Right renal cortex interstitium (tissue), 3 donors: ENCODE measurements at places on chromosomes 11 and 22. TPM values are rescaled to one million over a fixed set of nuclear protein-coding genes. Genes with fewer than 3 reads are reported as not detected.

GRCh38 chr11:114666760-114667159, 11.6 kb upstream of the NXPE2 start:
- DNase-seq: no peak

GRCh38 chr22:49137206-49137840, 690.4 kb downstream of the BRD1 start:
- no peak for DNase-seq

- no peak for DNase-seq
Observed at GRCh38 chr11:78265326-78265725, 76.6 kb downstream of the USP35 start.

- no peak for DNase-seq
Observed at GRCh38 chr11:1708716-1709115, 11.7 kb downstream of the KRTAP5-6 start.

DNA sequence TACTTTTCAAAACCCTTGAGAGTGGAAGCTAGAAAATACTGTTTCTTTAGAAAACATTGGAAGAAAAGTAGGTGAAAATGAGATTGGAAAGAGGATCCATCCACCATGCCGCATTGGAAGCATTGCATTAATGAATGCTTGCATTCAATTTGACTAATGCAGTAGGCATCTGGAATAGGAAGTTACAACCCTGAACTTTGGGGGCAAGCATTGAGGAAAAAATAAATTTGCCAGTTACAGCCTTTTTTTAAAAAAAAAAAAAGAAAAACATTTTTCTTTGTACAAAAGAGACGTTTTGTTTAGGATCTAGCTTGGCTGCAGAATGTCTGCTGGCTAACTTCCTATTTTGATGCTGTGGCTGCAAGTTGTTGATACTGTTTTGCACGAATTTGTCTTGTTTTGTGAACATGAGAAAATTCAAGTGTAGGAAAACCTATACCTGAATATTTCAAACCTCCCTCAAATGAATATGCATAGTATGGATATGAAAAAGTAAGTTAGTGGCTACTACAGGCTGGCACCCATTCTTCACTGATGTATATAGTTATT, 28.1 kb downstream of the RTN3 start:
- DNase-seq: no peak

DNA sequence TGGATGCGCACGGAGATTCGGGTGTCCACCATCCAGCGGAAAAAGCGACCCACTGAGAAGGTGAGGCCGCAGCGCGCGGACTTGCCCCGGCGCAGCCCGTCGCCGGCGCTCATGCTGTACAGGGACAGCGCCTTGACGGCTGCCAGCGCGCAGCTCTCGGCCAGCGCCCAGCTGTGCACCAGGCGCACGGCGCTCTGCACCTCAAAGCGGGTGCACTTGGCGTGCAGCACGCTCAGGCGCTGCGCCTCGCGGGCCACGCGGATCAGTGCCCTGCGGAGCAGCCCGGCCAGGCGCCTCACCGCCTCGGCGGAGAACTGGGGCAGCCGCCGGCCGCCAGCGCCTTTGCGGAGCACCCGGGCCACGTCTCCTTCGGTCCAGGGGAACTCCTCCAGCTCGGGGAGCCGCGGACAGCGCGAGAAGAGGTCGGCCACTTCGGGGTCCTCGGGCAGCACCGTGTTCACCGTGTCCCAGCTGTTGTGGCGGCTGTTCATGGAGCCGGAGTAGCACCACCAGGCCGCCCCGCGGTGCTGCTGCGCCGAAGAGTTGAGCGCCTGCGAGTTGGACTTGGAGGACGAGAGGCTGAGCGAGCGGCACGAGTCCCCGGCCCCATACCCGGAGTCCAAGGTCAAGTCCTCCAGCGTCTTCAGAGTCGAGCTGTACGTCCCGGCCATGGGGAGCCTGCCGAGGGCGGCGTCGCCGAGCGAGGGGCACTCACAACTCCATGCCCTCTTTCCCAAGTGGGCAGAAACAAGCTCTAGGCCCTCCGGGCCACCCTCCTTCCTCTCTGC, 703 bp downstream of the ABTB2 start:
- DNase-seq: no peak

DNA sequence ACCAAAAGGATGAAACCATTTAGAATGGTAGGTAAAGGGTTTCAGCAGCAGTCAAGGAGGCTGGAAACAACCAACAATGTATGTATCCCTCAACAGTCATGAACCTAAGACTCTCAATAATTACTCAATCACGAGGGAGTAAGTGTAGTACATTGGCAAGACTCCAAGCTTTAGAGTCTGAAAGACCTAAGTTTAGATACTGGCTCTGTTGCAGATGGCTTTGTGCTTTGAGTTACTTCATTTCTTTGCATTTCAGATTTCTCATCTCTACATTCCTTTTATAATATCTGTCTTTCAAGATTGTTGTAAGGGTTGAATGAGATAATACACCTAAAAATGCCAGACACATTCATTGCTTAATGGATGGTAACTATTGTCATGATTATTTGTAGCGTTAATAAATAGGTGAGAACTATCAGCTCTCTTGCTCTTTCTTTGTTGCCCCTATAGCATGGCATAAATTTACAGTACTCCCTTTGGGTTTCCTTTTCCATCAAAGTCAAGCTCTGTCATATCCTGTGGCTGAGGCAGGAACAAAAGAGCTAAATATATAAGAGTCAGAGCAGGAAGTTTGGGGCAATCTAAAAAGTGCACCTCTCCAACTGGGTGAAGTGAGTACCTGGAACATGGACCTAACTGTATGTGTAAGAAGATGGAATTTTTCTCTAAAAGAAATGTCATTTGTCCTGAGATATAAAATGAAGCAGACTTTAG, 228.2 kb upstream of the ZC3H12C start:
- no peak for DNase-seq

GRCh38 chr11:23590596-23591308, 730.5 kb upstream of the CCDC179 start:
- DNase-seq: no peak

- DNase-seq: no peak
Observed at GRCh38 chr22:39182478-39183030, 30.1 kb upstream of the CBX7 start.

DNA sequence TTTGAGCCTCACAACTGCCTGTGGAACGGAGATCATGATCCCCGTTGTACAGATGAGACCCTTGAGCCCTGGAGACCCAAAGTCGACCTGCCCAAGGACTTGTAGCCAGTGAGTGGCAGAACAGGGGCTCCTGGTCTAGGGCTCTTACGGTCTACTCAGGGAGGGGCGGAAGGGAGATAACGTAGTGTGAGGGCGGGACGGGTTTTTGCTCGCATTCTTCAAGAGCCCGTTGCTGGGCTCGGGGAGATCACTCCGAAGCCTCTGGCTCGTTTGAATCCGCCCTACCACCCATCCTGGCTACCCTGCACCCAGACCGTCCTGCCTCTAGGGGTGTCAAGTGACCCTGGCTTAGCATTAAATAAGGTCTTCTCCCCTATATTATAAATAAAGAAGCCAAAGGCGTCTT, 639 bp downstream of the CRY2 start:
- DNase-seq: no peak

DNA sequence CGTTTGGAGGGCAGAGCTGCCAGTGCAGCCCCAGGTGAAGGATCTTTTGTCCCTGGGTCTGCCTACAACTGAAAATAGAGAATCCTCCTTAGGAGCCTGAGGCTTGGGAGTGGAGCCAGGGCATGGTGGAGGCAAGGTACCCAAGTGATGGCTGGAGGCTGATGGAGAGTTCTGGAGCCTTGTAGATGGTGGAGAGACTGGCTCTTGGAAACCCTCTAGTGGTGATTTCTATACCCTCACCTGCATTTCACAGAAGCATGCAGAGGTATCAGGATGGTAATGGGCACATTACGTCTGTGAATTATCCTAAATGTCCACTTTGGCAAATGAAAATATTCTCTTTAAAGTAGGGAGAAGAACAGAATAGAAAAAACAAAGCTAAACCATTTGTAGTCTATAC, 44.4 kb downstream of the INSC start:
- DNase-seq: no peak

- no peak for DNase-seq
Observed at GRCh38 chr11:64582885-64583284, 8.1 kb upstream of the SLC22A12 start.

DNA sequence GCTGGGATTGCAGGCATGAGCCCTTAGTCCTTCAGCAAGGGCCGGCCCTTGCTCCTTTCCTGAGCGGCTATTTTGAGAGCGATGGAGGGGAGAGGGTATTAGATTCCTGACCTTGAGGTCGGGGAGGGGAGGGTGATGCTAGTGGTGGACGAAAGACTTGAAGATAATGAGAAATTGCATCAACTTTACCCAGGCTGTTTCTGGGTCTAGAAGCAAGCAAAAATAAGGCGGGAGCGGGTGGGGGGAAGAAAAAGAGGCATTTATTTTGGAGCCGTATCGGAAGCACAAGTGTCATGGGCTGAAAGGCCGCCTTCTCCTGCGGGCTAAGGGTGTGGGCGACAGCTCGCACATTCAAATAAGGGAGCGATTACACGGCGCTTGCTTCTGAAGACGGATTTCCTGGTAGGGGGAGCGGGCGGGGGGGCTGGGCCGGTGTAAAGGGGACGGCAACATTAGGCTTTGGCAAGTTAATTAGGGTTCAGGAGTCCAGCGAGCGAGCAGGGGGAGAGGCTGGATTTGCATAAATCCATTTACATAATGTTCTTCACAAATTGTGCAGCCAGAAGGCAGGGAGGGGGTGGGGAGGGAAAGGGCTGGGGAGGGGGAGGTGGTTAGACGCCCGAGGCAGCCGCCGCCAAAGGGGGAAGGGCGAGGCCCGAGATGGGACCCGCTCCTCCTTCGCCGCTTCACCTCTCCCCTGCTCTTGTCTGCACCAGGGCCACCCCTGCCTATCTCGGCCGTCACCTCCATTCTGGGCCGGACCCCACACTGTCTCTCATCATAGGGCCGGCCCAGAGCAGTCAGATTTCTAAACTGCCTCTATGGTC, 245.9 kb downstream of the MIAT start:
- DNase-seq: no peak

GRCh38 chr22:50151571-50152537, 18.7 kb upstream of the PANX2 start:
- no peak for DNase-seq

- no peak for DNase-seq
Observed at GRCh38 chr11:73576185-73576614, 21.7 kb downstream of the FAM168A start.

DNA sequence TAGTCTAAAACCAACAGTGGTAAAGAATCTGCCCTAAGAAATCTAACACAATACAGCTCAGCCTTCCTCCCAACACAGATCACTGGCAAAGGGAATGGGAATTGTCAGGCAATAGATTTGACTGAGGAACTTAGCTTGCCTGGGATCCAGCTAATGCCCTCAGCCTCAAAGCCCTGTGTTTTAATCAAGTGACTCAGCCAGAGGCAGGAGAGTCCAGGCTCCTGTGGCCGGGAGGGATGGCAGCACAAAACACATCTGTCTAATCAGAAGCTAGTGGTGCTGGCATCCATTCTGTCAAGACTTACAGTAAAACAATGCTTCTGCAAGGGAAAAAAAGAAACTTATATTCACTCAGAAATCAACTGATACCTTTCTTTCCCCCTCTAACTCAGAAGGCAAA, 5.6 kb downstream of the SYTL2 start:
- DNase-seq: no peak

GRCh38 chr22:47055921-47056320, 293.5 kb downstream of the TBC1D22A start:
- DNase-seq: no peak

- DNase-seq: no peak
Observed at GRCh38 chr11:1263010-1263409, 40.1 kb downstream of the MUC5B start.

- no peak for DNase-seq
Observed at GRCh38 chr22:23212061-23213021, 32.0 kb downstream of the BCR start.

- no peak for DNase-seq
Observed at GRCh38 chr11:120363436-120363835, 27.2 kb downstream of the ARHGEF12 start.

DNA sequence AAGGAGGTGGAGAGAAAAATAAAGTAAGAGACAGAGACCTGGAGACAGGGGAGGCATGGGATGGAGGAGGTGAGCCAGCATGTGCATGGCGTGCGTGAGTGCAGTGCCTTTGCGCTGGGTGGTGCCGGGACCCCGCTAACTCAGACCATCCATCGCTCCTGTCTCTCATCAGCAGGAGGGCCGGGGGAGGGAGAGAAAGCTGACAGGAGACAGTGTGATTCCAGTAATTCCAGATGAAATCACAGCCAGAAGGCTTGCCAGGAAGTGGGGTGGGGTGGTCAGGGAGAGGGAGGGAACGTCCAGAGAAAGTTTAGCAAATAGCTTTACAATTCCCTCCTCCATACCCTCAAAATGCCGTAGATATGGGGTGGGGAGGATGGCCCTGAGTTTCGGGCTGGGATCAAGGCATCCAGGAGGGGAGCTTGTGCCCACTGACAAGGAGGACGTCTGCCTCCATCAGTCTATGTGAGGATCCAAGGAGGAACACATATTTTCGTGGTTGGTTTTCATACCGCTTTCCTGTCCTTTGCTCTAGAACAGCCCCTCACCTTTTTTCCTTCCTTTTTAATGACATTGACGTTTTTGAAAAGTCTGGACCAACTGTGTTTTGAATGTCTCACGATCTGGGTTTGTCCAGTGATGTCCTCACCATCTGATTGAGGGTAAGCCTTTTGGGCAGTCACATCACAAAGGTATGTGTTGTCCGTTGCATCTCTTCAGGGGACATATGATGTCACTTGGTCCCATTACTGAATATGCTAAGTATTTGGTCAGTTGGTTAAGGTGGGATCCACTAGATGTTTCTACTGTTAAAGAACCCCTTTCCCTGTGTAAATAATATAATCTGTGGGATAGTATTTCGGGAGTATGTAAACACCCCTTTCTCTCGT, 567.3 kb downstream of the MIAT start:
- no peak for DNase-seq

GRCh38 chr11:71551711-71552110, 3.5 kb downstream of the KRTAP5-9 start:
- no peak for DNase-seq

KCNK7 gene
- polyA plus RNA-seq: not detected

LDHAL6A gene
- polyA plus RNA-seq: 0.65 TPM

KRTAP5-10 gene
- polyA plus RNA-seq: 0.20 TPM

ACR gene
- polyA plus RNA-seq: 0.28 TPM

ABTB2 gene
- 6.4 TPM for polyA plus RNA-seq

SNX32 gene
- 1.6 TPM for polyA plus RNA-seq

PRRG4 gene
- polyA plus RNA-seq: 6.0 TPM

OR2D2 gene
- not detected for polyA plus RNA-seq

ROBO4 gene
- 17.2 TPM for polyA plus RNA-seq
